ENCODE measurements at places on chromosomes 16 and 17.

DNA sequence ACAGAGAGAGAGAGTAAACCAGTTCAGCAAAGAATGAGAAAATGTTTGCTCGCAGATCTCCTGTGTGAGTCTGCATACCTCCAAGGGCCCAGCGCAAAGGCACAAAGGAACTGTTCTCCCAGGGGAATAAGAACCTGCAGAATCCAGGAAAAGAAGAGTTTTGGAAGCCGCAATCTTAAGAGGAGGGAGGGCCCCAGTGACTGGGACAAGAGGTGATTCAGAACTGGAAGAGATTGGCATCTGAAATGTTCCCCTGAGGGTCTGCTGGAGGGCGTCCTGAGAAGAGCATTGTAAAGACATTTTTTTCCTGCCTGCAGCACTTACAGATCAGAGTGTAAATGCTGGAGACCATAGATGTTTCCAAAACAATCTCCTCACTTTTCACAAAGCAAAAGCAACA is 6.1 kb downstream of the ATMIN start:
- no peak for DNase-seq

- DNase-seq: no peak
These were observed 12.3 kb downstream of the KANSL1 start for GRCh38 chr17:46180892-46181274.

GRCh38 chr16:69346683-69347082 is 4.9 kb downstream of the TMED6 start:
- no peak for DNase-seq

- DNase-seq: no peak
These were observed 31.8 kb downstream of the USP7 start for GRCh38 chr16:8931859-8932258.

DNA sequence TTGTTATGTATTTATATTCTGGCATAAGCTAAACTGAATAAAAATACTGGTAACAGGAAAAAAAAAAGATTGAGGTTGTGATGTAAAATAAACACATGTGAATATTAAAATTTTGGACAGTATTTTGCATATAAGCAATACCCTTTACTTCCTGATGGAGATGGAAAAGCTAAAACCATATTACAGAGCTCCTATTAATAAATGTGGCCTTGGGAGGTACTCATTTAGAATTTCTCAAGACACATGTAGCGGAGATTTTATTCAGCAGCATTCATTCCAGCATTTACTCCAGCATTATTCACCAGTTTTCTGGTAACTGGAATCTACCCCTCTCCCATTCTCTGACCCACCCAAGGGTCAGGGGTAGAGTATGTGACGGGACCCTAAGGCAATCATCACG is 94.3 kb upstream of the AXIN2 start:
- DNase-seq: no peak

GRCh38 chr17:81428948-81429774 is 33.9 kb downstream of the BAHCC1 start:
- DNase-seq: peak; percentile 63

DNA sequence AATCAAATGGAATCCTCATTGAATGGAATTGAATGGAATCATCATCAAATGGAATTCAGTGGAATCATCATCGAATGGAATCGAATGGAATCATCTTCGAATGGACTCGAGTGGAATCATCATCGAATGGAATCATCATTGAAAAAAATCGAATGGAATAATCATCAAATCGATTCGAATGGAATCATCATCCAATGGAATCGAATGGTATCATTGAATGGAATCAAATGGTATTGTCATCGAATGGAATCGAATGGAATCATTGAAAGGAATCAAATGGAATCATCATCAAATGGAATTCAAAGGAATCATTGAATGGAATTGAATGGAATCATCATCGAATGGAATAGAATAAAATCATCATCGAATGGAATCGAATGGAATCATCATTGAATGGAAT is 619.3 kb downstream of the TP53TG3F start:
- DNase-seq: no peak

DNA sequence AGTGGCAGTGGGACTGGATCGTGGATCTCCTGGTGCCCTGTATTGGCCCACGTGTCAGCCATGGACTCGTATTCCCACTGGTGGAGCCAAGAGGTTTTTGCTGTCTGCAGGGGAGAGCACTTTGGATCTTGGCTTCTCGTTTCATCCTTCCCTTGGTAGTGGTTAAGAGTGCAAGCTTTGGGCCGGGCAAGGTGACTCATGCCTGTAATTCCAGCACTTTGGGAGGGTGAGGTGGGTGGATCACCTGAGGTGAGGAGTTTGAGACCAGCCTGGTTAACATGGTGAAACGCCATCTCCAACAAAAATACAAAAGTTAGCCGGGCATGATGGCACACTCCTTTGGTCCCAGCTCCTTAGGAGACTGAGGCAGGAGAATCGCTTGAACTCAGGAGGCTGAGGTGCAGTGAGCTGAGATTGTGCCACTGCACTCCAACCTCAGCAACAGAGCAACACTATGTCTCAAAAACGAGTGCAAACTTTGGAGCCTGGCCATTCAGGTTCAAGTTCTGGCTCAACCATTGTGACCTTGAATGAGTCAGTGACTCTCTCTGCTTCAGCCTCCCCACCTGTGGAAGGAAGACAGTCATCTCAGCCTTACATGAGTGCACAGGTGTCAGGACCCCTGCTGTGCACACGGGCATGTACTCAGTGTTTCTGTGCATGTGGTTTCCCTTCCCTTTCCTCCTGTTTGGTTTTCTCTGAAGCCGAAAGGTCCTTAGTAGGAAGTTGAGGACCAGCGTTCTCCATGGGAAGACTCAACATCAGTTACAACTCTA is 57.4 kb downstream of the PLCG2 start:
- no peak for DNase-seq

DNA sequence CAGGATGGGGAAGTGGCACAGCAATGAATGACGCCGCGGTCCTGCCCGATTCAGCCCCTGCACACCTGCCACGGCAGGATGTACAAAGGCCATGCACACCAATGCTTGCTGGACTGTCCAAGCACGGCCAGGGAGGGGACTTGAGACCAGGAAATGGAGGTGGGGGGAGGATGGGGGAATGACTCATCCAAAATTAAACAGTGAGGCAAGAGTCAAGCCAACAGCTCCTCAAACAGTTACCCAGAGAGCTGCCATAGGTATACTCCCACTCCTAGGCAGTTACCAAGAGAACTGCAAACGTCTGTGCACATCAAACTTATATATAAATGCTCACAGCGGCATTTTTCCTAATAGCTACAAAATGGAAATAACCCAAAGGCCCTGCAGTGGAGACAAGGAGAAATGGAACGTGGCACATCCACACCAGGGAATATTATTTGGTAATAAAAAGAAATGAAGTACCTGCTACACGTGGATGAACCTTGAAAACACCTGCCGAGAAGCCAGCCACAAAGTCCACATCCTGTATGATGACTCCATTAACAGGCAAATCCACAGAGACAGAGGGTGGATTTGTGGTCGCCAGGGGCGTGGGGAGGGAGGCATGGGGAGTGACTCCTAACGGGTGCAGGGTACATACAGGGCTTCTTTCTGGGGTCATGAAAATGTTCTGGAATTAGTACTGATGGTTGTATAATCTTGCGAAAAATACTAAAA is 54.1 kb downstream of the VAC14 start:
- DNase-seq: no peak

GRCh38 chr17:50457621-50458020 is 11.1 kb downstream of the CHAD start:
- no peak for DNase-seq

GRCh38 chr17:70011750-70012149 is 63.3 kb upstream of the KCNJ16 start:
- peak; percentile 34 for DNase-seq

- DNase-seq: no peak
These were observed 110.2 kb upstream of the ZNF750 start for GRCh38 chr17:82949984-82950383.

DNA sequence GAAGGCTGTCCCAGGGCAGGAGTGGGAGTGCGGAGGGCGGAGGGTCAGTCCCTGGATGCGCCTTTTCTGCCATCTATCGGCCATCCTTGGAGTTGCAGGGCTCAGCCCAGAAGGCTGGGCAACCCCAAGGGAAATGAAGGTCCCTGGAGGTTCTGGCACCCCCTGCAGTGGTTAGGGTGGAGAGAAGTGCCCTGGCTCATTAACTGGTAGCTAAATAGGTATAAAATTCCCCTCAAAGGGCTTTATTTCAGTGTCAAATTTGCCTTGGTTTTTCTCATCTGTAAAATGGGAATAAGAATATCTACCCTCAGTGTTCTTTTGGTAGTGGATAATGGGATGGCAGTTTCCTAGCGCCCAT is 22.4 kb downstream of the C17orf75 start:
- DNase-seq: no peak

GRCh38 chr16:58658796-58659211 is 25.8 kb downstream of the SLC38A7 start:
- DNase-seq: no peak

GRCh38 chr17:40035162-40035559 is 19.0 kb downstream of the MED24 start:
- DNase-seq: no peak

DNA sequence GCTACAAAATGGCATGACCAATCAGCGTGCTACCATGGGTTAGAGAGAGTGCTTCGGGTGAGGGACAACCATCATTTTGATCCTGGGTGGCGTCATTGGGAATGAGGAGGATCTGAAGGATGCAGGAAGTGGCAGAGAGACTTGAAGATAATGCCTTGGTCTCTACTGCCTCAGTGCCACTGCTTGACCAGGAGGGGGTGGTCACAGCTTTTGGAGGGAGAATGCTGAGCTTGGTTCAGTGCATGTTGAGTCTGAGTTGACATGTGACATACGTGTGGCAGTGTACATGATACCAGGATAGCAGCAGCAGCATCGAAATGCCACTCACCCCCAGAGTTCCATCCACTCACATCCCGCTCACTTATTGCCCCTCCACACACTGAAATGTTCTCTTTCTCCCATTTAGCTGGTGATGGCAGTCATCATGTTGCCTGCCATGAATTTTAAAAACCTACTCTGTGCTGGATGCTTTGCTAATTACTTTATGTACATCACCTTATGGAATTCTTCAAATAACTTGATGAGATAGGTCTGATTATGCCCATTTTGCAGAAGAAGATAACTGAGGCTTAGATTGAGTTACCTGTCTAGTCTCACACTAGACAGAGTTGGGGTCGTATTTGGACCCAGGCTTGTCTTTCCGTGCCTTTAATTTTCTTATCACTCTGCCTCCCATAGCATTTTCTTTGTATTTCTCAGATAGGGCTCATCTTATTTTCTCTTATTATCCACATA is 36.7 kb downstream of the ARSG start:
- DNase-seq: no peak

DNA sequence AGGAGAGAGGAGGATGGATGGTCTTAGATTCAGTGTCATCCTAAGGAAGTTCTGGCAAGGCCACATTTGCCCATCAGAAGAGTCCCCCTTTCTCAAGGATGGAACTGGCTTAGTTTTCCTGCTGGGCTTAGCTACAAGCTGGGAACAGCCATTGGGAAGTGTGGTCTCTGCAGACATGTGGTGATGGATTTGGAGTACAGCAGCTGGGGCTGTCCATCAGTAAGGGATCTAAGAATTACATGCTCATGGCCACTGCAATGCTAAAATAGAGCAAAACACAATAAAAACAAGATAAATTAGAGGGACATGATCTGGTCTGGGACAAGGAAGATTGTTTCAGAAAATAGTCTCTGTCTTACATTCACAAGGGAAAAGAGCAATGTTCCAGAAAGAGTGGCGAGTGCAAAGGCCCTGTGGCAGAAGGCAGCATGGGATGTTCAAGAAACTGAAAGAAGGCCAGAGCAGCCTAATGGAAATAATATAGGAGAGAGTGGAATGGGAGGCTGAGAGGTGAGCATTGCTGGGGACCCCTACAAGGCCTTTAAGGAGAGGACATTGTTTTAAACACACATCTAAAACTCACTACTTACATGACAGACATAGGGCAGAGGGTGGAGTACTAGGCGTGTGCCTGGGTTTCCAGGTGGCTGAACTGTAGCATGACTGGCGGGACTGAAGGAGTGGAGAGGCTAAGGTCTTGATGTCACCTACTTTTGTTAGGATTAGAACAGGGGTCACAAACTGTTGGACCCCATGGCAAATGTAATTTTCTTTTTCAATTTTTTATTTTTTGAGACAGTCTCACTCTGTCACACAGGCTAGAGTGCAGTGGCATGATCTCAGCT is 17.0 kb upstream of the TOX3 start:
- DNase-seq: no peak

- DNase-seq: peak; percentile 71
These were observed 5.4 kb upstream of the ZNF213 start for GRCh38 chr16:3129137-3130131.

GRCh38 chr17:29642171-29642611 is 19.5 kb upstream of the CORO6 start:
- DNase-seq: no peak

DNA sequence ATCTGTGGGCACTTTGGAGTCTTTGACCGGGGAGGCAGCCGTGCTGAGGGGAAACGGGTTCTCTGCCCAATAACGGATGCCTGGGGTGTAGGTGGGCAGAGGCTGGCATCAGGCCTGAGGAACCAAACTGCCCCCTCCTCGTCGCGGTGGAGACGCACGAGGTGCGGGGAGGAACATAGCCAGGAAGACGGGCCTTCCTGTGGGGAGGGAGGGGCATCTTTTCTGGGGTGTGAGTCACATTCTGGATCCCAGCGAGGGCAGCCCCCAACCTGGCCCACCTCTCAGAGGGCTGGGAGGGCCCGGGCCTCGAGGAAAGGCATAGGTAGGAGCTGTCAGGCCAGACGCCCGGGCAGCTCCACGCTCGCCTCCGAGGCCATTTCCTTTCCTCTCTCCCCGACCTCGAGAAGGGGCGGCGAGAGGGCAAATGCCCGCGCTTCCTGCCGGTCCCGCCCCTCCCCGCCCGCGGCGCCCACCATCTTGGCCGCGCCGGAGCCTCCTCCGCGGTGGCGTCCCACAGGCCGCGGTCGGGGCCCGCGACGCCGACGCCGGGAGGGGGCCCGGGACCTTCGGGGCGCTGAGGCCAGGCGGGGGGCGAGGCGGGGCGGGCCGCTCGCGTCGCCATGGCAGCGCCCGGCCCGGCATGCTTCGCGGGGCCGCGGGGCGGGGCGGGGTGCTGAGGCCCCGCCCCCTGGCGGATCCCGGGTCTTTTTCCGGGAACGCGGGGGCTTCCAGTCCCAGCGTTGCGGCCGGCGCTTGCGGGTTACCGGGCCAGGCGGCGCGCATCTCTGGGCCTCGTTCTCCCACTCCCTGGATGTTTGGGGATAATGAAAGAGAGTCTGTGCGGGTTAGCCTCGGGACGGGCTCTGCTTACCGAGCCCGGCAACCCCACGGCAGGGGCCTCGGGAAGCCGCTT is 13.2 kb downstream of the RAI1 start:
- peak; percentile 27 for DNase-seq

- no peak for DNase-seq
These were observed 109.8 kb upstream of the FAM20A start for GRCh38 chr17:68710976-68711375.

- DNase-seq: no peak
These were observed 42.7 kb upstream of the CPNE2 start for GRCh38 chr16:57049678-57050077.

DNA sequence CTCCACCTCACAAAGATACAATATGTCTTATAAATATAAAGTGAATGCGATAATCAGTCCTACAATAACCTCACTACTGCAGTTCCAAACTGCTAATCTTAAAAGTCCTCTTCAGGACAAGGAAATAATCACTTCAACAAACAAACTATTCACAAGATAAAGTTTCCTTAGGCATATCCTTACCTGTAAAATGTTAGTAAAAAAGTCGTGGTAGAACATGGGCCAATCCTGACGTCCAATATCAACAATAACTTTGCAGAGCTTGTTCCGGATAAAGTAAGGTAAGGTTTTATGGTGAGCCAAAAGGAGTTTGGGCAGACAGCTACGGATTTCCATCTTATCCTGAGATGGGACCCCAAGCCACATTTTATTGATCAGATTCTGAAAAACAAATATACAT is 36.0 kb downstream of the XPO6 start:
- DNase-seq: no peak

All from NCI-H446 treated with DMSO at 0.1 percent for 48 hours (cell line).